Sigmoid colon (tissue), 7 donors: ENCODE measurements at places on chromosomes 7 and 10.

DNA sequence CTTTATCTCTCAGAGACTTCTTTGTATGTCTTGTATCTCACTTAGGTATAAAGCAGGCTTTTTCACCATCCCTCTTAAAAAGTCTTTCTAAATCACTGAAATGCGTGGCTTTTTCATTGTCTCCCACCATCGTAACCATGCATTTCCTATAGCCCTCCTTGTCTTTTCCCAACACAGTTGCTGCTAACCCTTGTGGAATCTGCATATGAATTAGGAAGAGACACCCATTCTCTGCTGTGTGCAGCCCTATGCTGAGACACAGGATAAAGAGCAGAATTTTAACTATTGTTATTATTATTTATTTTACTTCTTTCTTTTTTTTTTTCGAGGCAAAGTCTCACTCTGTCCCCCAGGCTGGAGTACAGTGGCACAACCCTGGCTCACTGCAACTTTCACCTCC is 804.3 kb upstream of the COBL start:
- no peak for DNase-seq

GRCh38 chr10:117534321-117535297 is 7.9 kb upstream of the EMX2 start:
- no peak for DNase-seq

- DNase-seq, result no peak
Measured at GRCh38 chr7:93913197-93913596, 6.8 kb downstream of the GNGT1 start.

DNA sequence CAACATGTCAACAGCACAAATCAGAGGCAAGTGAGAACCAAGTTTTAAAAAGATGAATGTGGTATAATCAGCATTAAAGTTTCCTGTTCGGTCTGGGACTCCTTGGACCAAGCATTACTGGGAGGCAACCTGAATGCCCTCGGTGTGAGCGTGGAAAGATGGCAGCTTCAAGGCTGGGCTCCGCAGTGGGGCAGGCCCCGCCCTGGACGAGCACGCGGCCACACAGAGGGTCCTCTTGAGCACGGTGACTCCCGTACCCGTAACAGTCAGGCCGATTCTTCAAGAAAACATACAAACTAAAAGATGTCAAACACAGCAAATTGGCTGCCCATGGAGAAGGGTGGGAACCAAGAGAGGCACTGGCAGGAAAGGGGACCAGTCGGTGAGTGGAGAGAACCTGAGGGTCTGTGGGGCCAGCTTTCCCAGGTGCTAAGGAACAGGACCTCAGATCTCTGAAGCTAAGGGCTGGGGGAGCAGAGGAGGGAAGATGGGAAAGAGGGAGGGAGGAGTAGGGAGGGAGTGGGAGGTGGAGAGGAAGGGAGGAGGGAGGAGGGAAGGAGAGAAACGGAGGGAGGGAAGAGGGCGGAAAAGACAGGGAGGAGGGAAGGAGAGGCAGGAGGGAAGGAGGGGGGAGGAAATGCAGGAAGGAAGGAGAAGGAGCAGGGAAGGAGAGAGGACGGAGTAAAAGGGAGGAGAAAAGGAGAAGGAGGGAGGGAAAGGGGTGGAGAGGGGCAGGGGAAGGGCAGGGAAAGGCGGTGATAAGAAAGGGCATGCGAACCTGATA is 71.2 kb upstream of the FAM20C start:
- no peak for DNase-seq

GRCh38 chr7:131637859-131638258 is 81.4 kb upstream of the PODXL start:
- no peak for DNase-seq

- no peak for DNase-seq
Measured at GRCh38 chr7:66344166-66344565, 139.0 kb downstream of the TPST1 start.

DNA sequence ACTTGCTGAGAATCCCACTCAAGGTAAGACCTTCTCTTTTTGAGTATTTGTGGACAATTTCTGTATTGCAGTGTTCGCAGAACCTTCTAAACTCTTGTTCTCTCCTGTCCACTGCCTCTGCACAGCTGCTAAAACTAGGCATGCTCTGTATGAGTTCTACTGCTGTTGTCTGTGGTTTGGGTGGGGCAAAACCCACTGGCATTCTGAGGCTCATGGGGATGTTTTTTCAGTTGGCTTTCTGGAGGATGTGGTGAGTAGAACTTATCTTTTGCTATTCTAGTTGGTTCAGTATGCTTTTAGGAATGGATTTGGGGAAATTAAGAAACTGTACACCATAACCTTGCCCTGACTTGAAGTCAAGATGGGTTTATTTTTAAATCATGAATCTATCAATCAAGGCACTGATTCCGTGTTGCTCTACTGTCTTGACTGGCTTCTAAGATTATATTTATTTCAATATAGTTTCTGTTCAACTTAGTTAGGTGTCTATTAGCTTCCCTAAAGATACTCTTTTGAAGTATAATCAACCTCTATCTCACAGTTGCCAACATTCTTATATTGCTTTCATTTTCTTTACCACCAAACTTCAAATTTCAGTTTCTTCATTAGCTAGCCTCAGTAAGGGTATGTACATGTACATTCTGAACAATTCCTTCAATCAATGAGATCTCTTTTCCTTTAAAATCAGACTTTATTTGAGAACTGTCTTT is 25.0 kb upstream of the C1GALT1 start:
- no peak for DNase-seq

DNA sequence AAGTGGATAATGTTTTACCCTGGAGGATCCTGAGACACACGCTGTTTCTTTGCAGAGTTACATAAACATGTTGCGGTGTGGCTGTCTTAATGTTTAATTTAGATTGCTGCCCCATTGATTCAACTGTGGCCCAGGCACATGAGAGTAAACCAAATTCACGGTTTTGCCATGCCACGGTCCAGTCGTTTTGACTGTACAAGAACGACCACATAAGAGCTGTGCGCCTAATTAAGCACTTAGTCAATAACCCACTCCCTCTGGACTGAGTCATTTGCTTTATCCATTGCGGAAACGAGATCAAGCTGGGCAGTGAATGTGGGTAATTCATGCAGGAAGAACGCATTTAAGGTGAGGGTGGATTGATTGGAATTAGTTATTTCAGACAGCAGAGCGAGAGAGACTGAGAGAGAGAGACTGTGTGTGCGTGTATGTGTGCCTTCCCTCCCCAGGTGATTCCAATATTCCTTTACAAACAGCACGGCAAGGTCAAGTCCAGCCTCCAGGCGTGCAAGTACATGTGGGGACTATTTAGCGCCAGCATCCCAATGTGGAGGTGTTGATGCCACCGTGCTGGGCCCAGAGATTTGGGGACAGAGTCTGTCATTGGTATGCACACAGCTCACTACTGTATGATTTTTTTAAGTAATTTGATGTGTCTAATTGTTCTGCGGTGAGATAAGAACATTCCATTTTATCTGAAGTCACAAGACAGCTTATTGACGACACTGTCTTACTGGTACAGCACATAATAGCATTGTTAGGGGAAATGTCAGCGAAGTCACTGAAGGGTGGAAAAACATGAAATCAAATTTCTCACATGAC is 8.4 kb upstream of the TEX36 start:
- DNase-seq, result no peak

DNA sequence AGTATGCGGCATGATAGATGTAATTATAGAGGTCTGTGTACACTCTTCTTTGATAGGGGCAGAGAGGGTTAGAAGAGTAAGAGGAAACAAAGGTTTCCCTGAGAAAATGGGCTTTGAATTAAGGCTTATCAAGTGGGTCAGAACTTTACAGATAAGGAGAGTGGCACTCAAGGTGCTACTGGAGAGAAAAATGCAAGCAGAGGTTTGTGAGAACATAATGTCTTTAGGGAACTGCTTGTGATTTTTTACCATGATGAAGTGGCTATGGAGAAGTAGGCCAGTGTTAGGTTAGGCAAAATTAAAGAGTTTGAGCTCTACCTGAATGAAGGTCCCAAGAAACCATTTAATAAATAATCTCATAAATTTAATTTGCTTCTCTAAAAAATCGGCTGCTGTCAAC is 14.3 kb downstream of the STARD3NL start:
- no peak for DNase-seq
